Endothelial cell (in vitro differentiated cells): ENCODE measurements at places on chromosomes 7 and 10.

DNA sequence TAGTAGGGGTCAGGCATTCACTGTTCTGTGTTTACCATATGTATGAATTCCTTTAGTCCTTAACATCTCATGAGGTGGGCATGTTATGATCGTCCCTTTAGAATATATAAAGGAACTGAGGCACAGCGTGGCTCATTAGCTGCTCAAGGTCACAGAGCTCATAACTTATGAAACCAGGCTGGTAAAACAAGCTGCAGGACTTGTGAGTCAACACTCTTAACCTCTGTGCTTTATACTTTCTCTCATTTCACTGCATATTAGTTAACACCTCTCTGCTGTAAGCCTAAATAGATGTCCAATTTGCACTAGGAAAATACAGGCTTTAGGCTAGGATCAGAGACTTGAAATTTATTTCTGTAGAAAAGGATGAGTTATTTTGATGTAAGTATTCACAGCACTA is 180.3 kb upstream of the HDAC9 start:
- no peak for DNase-seq

DNA sequence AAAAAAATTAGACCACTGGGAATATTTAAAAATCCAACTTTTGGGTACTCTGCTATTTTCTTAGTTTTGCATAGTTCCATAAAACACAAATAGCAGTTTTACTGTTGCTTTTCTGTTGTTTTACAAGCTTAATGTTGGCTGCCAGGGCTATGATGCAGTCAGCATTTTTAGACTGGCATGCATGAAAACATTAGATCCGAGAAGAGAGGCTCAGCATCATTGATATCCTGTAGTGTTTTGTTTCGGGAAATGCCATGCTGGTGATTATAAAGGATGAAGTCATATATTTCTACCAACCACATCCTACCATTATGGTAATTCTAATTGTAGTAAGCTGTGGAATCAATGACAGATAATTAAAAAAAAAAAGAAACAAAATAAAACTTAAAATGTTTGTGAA is 104.6 kb downstream of the MBL2 start:
- no peak for DNase-seq

DNA sequence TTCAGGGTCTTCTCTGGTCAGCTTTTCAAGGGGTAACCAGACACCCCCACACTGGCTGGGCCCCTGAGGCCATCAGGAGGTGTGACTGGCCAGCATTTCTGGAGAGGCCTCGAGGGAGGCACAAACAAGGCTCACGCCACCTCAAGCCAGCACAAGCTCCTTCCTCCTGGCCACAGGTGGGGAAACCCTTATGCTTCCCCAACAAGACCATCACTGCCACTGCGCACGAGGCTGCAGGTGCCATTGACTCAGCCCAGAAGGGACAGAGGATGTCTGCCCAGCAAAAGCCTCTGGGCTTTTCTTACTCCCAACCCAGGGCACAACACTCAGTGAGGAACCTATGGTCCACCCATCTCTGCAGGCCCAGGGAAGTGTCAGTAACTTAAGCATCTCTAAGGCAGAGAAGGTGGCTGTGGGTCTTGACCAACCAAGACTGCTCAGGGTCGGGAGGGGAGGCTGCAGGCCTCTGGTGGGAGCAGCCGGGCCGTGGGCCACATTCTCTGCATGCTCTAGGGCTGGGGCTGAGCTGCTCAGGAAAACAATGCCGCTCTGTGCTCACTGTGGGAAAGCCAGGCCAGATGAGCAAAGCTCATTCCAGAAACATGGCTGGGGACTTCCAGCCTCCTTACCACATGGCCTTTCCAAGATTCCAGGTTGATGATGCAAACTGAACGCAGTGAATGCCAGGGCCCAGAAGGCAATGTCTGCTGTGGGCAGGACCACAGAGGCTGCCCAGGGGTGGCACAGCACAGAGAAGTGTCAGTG is 24.2 kb upstream of the RASSF4 start:
- no peak for DNase-seq

GRCh38 chr7:41641011-41641664 is 61.8 kb downstream of the INHBA start:
- no peak for DNase-seq

GRCh38 chr7:158395780-158396278 is 191.8 kb downstream of the PTPRN2 start:
- no peak for DNase-seq

DNA sequence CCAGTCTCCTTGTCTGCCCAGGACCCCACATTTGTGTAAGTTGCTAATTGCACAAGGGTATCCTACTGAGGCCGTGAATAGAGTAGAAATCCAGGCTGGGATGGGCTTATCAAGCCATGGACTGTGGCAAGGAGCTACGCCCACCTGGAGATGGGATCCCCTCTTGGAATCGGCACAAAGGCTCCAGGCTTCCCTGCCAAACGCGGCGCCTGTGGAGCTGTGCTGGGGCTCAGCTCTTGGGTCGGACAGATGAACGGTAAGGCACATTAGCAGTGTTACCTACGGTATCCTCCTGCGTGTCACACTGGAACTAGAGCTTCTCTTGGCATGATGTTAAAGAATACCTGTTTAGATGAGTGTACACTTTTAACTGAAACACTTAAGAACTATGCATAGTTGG is 196.7 kb downstream of the CELF2 start:
- no peak for DNase-seq

GRCh38 chr7:91288208-91288824 is 24.1 kb downstream of the FZD1 start:
- DNase-seq: peak; percentile 70

DNA sequence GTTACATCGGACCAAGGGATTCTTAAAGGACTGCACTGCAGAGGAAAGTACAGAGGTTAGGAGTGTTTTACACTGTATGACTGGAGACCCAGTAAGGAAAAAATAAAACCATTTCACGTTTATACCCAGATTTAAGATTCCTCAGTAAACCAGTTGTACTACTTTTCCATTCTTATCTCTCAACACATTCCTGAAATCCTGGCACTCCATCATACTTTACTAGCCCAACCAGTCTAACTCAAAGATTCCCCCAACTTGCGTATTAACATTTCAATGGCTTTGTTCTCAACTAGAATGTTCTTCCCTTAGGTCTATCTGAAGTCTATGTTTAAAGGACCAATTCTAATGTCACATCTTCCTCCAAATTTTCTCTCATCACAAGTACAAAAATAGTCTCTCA is 8.0 kb downstream of the CCDC186 start:
- no peak for DNase-seq
